Neuronal stem cell (in vitro differentiated cells): ENCODE measurements at places on chromosomes 4 and X.

GRCh38 chr4:182491719-182492118, 248.5 kb downstream of the TENM3 start:
- H3K36me3 ChIP-seq: peaks cover 6% of the 10 kb centered on the region
- no peaks in the 10 kb centered on the region for H3K4me1 ChIP-seq

DNA sequence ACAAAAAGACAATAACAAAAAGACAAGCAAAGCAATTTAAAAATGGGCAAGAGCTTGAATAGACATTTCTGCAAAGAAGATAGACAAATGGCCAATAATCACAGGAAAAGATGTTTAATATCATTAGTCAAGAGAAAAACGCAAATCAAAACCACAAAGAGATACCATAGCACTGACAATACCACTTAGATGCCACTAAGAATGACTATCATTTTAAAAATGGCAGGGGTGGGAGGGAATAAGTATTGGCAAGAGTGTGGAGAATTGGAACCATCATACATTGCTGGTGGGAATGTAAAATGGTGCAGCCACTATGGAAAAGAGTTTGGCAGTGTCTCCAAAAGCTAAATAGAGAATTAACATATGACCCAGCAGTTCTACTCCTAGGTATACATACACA, 15.1 kb upstream of the EXOC1 start:
- no peaks in the 10 kb centered on the region for H3K27me3 ChIP-seq
- no peaks in the 10 kb centered on the region for H3K36me3 ChIP-seq
- DNase-seq: no peak
- H3K4me1 ChIP-seq: no peaks in the 10 kb centered on the region
- no peak overlapping the region for H3K27ac ChIP-seq
- H3K4me3 ChIP-seq: no peak overlapping the region

- no peak for DNase-seq
- no peaks in the 10 kb centered on the region for H3K4me1 ChIP-seq
- H3K27ac ChIP-seq: no peak overlapping the region
- no peaks in the 10 kb centered on the region for H3K27me3 ChIP-seq
These were observed 59.6 kb downstream of the TMEM154 start for GRCh38 chr4:152620218-152620617.

DNA sequence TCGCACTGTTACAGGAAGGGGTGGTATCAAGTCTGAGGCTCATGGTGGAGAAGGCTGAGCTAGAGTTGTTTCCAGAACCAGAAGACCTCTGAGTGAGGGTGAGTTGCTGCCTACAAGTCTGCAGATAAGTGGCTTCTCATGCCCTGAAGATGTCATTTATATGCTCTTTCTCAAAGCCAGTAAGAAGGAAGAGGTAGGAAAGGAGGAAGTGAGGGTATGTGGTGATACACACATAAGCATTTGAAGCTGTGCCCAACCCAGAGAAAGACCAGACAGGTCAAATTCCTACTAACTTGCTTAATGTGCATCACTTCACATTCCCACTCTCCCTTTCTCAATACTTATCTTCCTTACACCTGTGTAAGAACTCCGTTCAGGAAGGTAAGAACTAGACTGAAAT, at the start of gene PPBP:
Gene PPBP, minus strand, starts transcription at position 130 of the 400 bp plus-strand sequence. Its CDS starts 87 bp downstream, at position 43.
- DNase-seq: no peak
- no peaks in the 10 kb centered on the region for H3K27me3 ChIP-seq
- H3K4me3 ChIP-seq: no peak within 1 kb of the TSS
- no peaks in the 10 kb centered on the region for H3K36me3 ChIP-seq
- H3K27ac ChIP-seq: no peak within 1 kb of the TSS
- no peaks in the 10 kb centered on the region for H3K4me1 ChIP-seq

DNA sequence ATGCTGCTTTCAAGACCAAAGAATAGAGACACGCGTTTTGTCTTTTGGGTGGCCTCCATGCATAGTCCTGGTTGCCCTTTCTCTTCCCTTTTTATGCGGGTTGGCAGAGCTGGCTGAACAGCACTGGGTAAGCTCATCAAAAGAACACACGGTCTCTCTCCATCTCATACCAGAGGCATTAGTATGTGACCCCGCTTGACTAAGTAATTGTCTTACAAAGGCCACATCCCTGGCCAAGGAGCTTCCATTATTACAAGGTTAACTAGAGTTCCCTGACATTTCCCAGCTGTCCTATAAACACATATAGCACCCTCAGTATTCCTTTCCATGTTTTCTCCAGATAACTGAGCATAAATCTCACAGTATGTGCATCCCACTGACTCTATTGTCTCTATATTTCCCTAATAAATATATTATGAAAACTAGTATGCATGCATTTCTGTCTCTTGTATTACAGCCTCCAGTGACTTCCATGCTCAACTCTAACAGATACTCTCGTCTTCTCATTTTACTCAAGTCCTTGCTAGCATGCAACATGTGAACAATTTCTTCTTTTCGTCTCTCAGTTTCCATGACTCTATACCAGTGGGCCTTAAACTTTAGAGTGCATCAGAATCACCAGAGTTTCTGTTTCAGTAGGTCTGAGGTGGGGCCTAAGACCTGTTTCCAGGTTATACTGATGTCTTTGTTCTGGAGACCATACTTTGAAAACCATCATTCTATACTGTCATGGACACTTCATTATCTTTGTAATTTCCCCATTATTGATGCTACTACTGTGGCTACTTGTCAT, 247.7 kb upstream of the ARSJ start:
- no peak overlapping the region for H3K4me3 ChIP-seq
- H3K4me1 ChIP-seq: no peaks in the 10 kb centered on the region
- no peak for DNase-seq
- H3K36me3 ChIP-seq: no peaks in the 10 kb centered on the region

GRCh38 chr4:48504352-48504751, 14.3 kb downstream of the ZAR1 start:
- H3K4me1 ChIP-seq: no peaks in the 10 kb centered on the region
- H3K27ac ChIP-seq: no peak overlapping the region
- DNase-seq: no peak
- no peak overlapping the region for H3K4me3 ChIP-seq
- peaks cover 3% of the 10 kb centered on the region for H3K36me3 ChIP-seq

GRCh38 chr4:185945252-185945651, 123.7 kb upstream of the TLR3 start:
- no peak for DNase-seq
- H3K27me3 ChIP-seq: no peaks in the 10 kb centered on the region
- H3K27ac ChIP-seq: no peak overlapping the region
- no peaks in the 10 kb centered on the region for H3K36me3 ChIP-seq

DNA sequence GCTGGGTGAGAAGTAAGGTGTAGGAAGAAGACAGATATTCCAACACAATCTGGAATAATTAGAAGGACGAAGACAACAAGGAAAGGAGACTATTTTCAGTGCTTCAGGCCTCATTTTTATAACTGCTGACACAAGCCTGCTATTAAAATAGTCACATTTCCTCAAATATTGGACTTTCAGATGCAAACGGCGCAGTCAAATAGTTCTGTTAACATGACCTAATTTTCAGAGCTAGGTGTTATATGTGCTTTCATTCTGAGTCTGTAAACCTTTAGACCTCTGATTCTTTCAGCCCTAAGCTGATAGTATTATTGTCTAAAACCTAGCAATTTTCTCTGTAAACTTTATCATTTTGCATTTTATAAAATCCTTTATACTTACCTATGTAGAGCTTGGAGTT, 261.5 kb downstream of the IL1RAPL1 start:
- no peaks in the 10 kb centered on the region for H3K36me3 ChIP-seq
- H3K27ac ChIP-seq: no peak overlapping the region
- H3K27me3 ChIP-seq: no peaks in the 10 kb centered on the region
- H3K4me1 ChIP-seq: no peaks in the 10 kb centered on the region

- H3K27me3 ChIP-seq: no peaks in the 10 kb centered on the region
- peak; percentile 50 for DNase-seq
- peaks cover 54% of the 10 kb centered on the region for H3K4me1 ChIP-seq
- H3K27ac ChIP-seq: peak overlapping the region; percentile 71
- H3K4me3 ChIP-seq: no peak overlapping the region
- peaks cover under 1% of the 10 kb centered on the region for H3K36me3 ChIP-seq
These were observed 153.2 kb downstream of the SHROOM3 start for GRCh38 chr4:76588274-76588673.

DNA sequence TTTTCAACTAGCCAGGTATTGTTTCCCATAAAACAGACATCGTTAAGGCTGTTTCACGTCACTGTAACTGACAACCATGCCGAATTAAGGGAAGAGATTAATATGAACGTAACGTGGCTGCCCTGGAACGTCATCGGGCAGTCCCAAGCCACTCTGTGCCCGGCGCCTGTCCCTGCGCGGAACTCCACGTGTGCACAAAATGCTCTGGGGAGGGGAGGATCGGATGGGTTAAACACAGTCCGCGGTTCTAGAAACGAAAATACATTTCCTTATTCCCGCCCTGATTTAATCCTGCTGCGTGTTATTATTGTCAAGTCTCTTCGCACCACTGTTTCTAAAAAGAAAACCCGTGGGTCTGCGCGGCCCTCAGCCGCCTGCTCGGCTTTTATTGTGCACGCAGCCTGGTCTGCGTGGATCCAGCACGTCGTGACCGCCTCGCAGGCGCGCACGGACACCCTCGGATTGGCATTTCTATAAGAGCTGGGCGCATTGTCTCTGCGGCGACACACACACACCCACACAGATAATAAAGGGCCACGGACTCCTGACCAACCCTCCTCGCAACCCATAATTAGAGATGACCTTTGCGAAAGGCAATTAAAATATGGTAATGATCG, 69.6 kb upstream of the BCOR start:
- no peaks in the 10 kb centered on the region for H3K36me3 ChIP-seq
- peaks cover 32% of the 10 kb centered on the region for H3K27me3 ChIP-seq
- no peak for DNase-seq
- H3K4me1 ChIP-seq: peaks cover 13% of the 10 kb centered on the region

- peaks cover 13% of the 10 kb centered on the region for H3K36me3 ChIP-seq
- H3K27me3 ChIP-seq: no peaks in the 10 kb centered on the region
- no peak overlapping the region for H3K4me3 ChIP-seq
- H3K4me1 ChIP-seq: peaks cover 10% of the 10 kb centered on the region
- no peak for DNase-seq
These were observed 106.0 kb downstream of the KLHL8 start for GRCh38 chr4:87114245-87115062.

DNA sequence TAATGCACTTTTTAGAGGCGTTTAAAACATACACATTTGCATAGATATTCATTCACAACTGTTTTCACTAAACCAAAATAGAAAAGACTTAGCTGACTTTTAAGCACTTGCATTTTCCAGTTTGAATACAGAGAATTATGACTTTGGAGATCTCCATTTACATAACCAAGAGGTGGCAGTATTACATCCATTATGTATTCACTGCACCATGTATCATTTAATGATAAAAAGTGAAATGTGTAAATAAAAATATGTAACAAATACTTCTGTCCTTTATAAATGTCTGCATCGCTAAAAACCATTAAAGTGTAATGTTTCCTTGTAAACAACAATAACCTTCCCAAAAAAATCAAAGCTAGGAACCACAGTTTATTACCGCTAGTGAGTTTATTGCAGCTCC, 413.2 kb downstream of the FGF13 start:
- H3K27ac ChIP-seq: no peak overlapping the region
- H3K27me3 ChIP-seq: peaks cover 4% of the 10 kb centered on the region
- H3K36me3 ChIP-seq: no peaks in the 10 kb centered on the region
- no peaks in the 10 kb centered on the region for H3K4me1 ChIP-seq
- no peak for DNase-seq

DNA sequence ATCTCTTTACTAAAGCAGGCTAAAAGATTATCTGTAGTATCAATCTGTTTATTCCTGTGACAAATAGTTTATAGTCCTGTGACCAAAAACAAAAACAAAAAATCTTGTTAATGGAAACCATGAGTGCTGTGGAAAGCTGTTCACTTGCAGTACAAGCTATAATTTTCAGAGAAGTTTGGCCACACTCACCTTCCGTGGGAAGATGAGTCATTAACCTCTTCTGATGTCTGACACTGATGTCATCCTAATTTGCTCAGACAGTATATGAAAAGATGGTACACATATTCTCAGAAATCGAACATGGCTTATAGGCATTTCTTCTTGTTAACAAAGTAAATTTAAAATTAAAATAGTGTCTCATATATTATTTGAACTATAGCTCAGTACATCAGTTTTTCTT, 19.9 kb upstream of the ENPP6 start:
- no peaks in the 10 kb centered on the region for H3K36me3 ChIP-seq
- DNase-seq: no peak
- no peaks in the 10 kb centered on the region for H3K4me1 ChIP-seq
- no peaks in the 10 kb centered on the region for H3K27me3 ChIP-seq
- H3K4me3 ChIP-seq: no peak overlapping the region
- H3K27ac ChIP-seq: no peak overlapping the region

DNA sequence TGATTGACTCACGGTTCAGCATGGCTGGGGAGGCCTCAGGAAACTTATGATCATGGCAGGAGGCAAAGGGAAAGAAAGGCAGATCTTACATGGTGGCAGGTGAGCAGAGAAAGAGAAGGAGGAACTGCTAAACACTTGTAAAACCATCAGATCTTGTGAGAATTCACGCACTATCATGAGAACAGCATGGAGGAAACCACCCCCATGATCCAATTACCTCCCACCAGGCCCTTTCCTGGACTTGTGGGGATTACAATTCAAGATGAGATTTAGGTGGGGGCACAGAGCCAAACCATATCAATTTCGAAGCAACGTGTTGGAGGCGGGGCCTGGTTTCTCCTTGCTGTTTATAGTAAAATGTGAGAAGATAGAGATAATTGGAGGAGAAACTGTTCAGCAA, 167.4 kb downstream of the GABRB1 start:
- no peaks in the 10 kb centered on the region for H3K4me1 ChIP-seq
- H3K27me3 ChIP-seq: no peaks in the 10 kb centered on the region
- no peak overlapping the region for H3K4me3 ChIP-seq
- no peak for DNase-seq
- H3K27ac ChIP-seq: no peak overlapping the region
